ENCODE measurements at places on chromosomes 16 and 17. TPM values are rescaled to one million over a fixed set of nuclear protein-coding genes. Genes with fewer than 3 reads are reported as not detected.

SAMD14 gene
- 1.6 TPM for total RNA-seq

TUBG1 gene
- 12.3 TPM for total RNA-seq

KRTAP2-2 gene
- not detected for total RNA-seq

DPEP3 gene
- total RNA-seq: not detected

TNFRSF12A gene
- total RNA-seq: 111 TPM

ZFPM1 gene
- total RNA-seq: 1.9 TPM

SLC46A1 gene
- 4.0 TPM for total RNA-seq

SULT1A4 gene
- 2.7 TPM for total RNA-seq

PABPN1L gene
- not detected for total RNA-seq

EPX gene
- not detected for total RNA-seq

TSNAXIP1 gene
- total RNA-seq: 1.5 TPM

SGCA gene
- 0.47 TPM for total RNA-seq

NLRP1 gene
- 38.1 TPM for total RNA-seq

KCNJ2 gene
- total RNA-seq: 52.5 TPM

FZD2 gene
- total RNA-seq: 18.1 TPM

TBC1D3I gene
- not detected for total RNA-seq

IKZF3 gene
- total RNA-seq: not detected

PRAC1 gene
- not detected for total RNA-seq

SLC9A5 gene
- 2.2 TPM for total RNA-seq

TMC7 gene
- 0.52 TPM for total RNA-seq

IL32 gene
- 2.7 TPM for total RNA-seq

IGSF6 gene
- total RNA-seq: not detected

NTN1 gene
- total RNA-seq: 1.0 TPM

ZNF785 gene
- 7.1 TPM for total RNA-seq

FCSK gene
- total RNA-seq: 9.6 TPM

TMEM92 gene
- total RNA-seq: 0.16 TPM

TPSB2 gene
- total RNA-seq: not detected

CNTNAP1 gene
- total RNA-seq: 39.4 TPM

PIPOX gene
- total RNA-seq: 2.2 TPM

SLC6A2 gene
- not detected for total RNA-seq

SPN gene
- under 0.01 TPM for total RNA-seq

RBFOX1 gene
- total RNA-seq: not detected

DGKE gene
- total RNA-seq: 2.3 TPM

NXN gene
- total RNA-seq: 33.1 TPM

SPNS3 gene
- not detected for total RNA-seq

LRRC75A gene
- 1.4 TPM for total RNA-seq

CEMP1 gene
- not detected for total RNA-seq

TGFB1I1 gene
- total RNA-seq: 11.6 TPM

CEP112 gene
- 4.3 TPM for total RNA-seq

CSH1 gene
- not detected for total RNA-seq

KRT28 gene
- total RNA-seq: not detected

HS3ST6 gene
- not detected for total RNA-seq

SP6 gene
- total RNA-seq: under 0.01 TPM

TBC1D3L gene
- 2.4 TPM for total RNA-seq

TNFRSF13B gene
- not detected for total RNA-seq

SKA2 gene
- total RNA-seq: 32.6 TPM

KRT12 gene
- total RNA-seq: not detected

CRHR1 gene
- total RNA-seq: not detected

CCL5 gene
- not detected for total RNA-seq

CES5A gene
- total RNA-seq: not detected

TCAP gene
- total RNA-seq: 0.34 TPM

OR3A3 gene
- total RNA-seq: not detected

ANTKMT gene
- total RNA-seq: 12.5 TPM

MYH8 gene
- not detected for total RNA-seq

PDXDC1 gene
- 50.5 TPM for total RNA-seq

BCO1 gene
- total RNA-seq: under 0.01 TPM

C16orf96 gene
- under 0.01 TPM for total RNA-seq

TERB1 gene
- 0.09 TPM for total RNA-seq

HOXB6 gene
- 3.2 TPM for total RNA-seq

Data from bronchial smooth muscle cell (primary cell).